Stimulated activated CD4-positive, alpha-beta T cell treated with anti-CD3 and anti-CD28 coated beads, TNF-alpha, amount 100 ng/mL, for 24 hours (primary cell): ENCODE measurements at places on chromosomes 11 and 22.

- no peak for DNase-seq
These were observed 7.9 kb upstream of the SCGB1A1 start for GRCh38 chr11:62410972-62411371.

GRCh38 chr11:64208796-64209562 lies 2.5 kb downstream of the FERMT3 start:
- DNase-seq: no peak

GRCh38 chr22:29072979-29073617 lies at the start of gene KREMEN1:
TSS of gene KREMEN1 (plus strand) at chr22:29073035. CDS start at chr22:29073131, 96 bp downstream.
- no peak for DNase-seq

DNA sequence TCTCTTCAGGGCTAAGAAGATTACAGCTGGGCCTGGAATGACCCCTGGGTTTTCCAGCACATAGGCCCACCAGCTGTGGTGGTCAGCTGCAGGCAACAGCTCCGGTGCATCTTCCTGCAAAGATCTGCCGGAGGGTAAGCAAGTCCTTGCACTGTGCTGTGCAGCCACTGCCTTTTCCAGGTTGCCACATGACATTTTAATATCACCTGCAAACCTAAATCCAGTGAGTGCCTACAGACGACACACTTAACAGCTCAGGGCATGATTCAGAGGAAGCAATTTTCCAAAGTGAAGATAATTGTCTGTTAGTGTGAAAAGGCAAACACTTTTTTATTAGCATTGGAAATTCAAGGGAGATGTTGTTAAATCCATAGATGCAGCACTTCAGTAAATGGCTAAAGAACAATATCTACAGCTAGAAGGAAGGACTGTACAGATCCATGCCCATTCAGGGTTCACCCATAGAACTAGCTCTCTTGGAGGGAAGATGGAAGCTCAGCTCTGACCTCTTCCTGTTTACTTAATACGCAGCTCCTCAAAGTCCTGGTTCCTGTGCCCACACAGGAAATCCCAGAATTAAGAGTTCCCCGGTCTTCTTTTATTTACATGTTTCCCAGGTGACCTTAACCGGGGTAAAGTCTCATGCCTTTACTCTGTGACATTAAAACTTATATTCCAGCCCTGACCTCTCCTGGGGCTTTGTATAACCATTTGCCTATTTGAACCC lies 13.3 kb upstream of the NRIP3 start:
- DNase-seq: no peak
